HEK293T (cell line): ENCODE measurements at places on chromosomes 1 and 21.

DNA sequence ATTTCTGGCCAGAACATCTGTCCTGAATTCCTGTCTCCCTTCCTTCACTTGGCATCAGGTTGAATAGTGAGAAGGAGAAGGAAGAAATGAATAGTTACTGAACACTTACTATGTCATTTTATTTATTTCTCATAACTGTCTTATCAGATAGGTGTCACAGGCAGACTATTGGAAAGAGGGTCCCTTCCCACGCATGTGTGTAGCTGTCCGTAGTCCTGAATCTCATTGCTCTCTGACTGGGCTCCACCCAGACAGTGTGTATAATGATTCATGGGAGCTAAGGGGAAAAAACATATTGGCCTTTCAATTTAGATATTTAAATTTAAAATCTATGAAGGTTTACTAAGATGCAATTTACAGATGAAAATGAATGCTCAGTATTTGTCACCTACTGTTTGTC, 86.1 kb downstream of the OMA1 start:
- DNase-seq, result no peak

- no peak for DNase-seq
These were observed 79.9 kb upstream of the LYST start for GRCh38 chr1:235946571-235946981.

DNA sequence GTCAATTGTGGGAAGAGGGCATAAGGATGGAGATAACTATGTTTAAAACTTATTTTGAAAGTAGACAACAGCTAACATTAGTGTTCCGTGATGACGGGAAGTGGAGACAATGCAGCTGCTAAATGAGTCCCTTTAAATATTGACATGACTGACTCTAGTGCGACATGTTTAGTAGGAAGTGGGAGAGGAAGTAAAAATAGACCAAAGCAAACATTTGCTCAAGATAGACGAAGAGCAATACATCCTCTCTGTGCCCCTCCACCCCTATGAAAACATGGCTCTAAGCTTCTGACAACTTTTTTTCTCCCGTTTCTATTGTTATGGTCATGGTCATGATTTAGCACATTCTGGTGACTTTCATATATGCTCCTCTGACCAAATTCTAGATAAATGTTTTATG, 60.0 kb upstream of the HMCN1 start:
- DNase-seq, result no peak

DNA sequence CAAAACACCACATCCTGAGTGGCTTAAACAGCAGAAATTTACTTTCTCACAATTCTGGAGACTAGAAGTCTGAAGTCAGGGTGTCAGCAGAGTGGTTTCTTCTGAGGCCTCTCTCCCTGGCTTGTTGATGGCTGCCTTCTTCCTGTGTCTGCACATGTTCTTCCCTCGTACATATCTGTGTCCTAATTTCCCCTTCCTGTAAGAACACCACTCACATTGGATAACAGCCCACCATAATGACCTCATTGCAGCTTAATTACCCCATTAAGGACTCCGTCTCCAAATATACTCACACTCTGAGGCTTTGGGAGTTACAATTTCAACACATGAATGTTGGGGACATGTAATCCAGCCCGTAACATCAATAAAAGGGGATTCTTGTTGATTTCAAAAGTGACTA, 23.4 kb downstream of the C8A start:
- no peak for DNase-seq

- DNase-seq, result peak; percentile 57
These were observed 70.8 kb downstream of the KIF26B start for GRCh38 chr1:245225322-245226202.

DNA sequence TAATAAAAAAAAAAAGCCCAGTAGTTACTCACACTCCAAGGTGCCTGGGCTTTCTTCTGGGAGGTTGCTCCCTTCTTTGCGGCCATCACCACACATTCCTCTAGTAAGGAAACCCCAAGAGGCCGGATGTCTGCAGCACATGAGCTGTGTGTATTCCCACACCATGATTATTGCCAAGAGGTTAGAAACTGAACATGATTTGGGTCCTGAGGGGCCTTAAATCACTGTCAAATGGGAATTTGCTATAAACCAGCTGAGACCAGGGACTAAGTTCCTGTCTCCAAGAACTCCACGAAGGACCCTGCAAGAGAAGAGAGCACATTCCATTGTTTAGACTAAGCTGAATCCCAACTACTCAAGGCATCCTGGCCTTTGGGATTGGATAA, 85.3 kb upstream of the SSX2IP start:
- no peak for DNase-seq

DNA sequence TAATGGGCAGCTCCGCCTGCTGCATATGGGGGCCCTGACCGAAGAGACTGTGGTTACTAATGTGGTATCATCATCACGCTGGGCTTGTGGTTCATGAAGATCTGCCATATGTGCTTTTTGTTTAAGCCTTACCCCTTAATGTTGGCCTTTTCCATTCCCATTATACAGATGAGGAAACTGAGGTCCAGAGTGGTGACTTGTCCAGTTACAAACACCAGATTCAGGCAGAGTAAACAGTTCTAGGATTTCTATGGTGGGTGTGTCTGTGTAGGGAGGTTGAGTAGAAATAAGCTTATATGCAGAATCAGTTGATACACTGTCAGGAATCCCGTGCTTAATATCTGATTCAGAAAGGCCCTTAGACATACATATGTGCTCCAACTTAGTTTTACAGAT, 691 bp downstream of the UTP11 start:
- no peak for DNase-seq

DNA sequence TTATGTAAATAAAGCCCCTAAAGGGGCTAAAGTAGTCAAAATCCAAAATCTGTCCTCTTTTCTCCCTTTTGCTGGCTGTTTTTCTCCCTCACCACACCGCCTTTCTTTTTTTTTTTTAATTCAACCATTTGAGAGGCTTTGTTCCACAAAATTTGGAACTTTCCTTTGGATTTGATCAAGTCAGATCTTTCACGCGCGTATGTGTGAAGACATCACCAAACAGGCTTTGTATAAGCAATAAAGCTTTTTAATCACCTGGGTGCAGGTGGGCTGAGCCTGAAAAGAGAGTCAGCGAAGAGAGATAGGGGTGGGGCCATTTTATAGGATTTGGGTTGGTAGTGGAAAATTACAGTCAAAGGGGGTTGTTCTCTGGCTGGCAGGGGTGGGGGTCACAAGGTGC, 5.3 kb upstream of the HPDL start:
- DNase-seq, result no peak
